ENCODE measurements at places on chromosomes 6 and 20. TPM values are rescaled to one million over a fixed set of nuclear protein-coding genes. Genes with fewer than 3 reads are reported as not detected.

The CASS4 gene
- 30.7 TPM for total RNA-seq

The PTK7 gene
- total RNA-seq, result 173 TPM

The YTHDF1 gene
- total RNA-seq, result 23.7 TPM

GRCh38 chr20:35171753-35172433 is at the start of gene PROCR:
Gene PROCR (plus strand): TSS chr20:35172072. CDS start chr20:35172155, 83 bp downstream.
- DNase-seq, result peak; percentile 82

DNA sequence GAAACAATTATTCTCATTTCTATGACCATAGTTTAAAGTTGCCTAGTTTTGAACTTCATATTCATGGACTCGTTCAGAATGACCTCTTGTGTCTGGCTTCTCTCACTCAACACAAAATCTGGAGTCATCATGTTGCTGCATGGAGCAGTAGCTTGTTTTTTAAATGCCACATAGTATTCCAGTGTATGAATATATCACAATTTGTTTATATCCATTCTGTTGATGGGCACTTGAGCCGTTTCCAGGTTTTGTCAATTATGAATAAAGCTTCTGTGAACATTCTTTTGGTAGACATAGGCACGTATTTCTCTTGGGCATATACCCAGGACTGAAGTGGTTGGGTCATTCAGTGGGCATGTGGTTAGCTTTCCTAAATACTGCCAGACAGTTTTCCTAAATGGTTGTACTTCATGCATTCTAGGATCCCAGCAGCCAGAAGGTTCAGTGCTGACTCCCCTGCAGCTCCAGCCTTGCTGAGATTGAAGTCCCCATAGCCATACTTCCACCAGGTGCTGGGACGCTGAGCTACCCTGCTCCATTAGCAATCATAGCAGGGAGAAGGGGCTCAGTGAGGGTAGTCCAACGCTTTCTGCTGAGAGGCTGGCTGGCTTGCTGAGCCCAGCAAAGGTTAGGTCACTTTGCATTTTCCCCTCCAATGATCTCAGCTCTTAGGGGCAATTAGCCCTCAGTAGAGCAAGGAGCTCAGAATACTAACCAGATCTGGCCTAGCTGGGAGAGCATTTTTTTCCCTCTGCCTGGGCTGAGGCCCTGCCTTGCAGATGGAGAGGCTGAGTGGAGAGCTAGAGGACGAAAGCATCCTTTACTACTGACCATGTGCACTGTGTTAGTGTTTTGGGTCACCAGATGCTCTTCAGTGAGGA is 35.7 kb upstream of the CTNNBL1 start:
- DNase-seq, result no peak

GRCh38 chr6:26388441-26388840 is 5.5 kb downstream of the BTN2A2 start:
- DNase-seq, result no peak
